ENCODE measurements at places on chromosomes 7 and 10. TPM values are rescaled to one million over a fixed set of nuclear protein-coding genes. Genes with fewer than 3 reads are reported as not detected.

- H3K4me1 ChIP-seq: peaks cover 3% of the 10 kb centered on the region
- H3K36me3 ChIP-seq: no peaks in the 10 kb centered on the region
- H3K27me3 ChIP-seq: no peaks in the 10 kb centered on the region
- DNase-seq: no peak
These were observed 38.0 kb upstream of the RTKN2 start for GRCh38 chr10:62306663-62307062.

DNA sequence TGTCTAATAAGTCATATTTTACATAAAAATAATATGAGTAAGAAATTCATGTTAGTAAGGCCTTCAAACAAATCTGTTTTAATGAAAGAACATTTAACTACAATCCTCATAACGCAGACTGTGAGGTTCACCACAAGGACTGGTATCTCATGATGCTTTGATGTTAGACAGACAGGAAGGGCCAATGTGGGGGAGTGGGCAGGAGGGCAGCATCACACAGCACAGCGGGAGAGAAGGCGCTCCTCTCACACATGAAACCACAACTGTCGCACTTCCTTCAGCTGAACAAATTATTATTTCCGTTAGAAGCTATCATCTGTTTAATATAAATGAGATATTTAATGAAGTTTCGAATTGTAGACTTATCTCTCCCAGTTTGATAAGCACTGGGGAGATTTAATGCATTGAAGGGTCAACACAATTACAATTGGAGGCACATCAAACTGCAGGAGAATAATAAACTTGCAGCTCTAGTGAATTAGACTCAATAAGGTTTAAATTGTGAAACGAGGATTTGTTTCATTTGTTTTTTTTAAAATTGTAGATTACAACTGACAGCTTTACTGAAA, 466.1 kb downstream of the PARD3 start:
- no peaks in the 10 kb centered on the region for H3K27me3 ChIP-seq
- no peak overlapping the region for H3K27ac ChIP-seq

Gene CABCOCO1
- total RNA-seq: 0.14 TPM

DNA sequence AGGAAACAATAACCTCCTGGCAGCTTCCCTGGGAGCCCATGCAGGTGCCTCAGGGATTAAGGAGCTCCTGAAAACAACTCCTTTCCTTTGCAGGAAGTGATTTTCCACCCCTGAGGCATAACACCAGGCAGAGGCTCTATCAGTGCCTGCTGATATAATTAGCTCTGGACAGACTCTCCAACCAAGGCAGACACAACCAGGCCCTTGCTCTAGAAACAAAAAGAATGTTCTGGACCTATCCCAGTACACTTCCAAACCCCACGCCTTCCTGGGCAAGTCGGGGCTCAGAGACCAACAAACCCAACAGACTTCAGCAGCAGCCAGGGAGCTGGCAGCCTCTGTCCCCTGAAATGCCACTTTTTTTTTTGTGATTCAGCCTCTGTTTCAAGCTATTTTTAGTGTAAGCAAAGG, 247.1 kb downstream of the KCNMA1 start:
- no peaks in the 10 kb centered on the region for H3K4me1 ChIP-seq
- no peak overlapping the region for H3K27ac ChIP-seq
- no peak overlapping the region for H3K4me3 ChIP-seq

DNA sequence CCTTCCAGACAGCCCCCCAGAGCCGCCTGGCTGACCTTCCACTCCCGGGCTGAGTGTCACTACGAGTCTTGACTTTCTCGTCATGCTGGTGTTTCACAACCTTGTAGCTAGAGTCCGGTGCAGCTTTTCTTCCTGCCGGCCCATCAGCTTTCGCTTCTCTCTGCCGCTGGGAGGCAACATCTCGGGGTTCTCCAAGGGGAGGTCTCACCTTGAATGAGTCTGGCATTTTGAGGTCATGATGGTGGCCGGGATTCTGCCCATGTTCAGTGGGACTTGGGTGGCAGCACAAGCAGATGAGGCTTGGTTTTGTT, 285.2 kb downstream of the CAMK1D start:
- no peak for DNase-seq
- H3K27me3 ChIP-seq: no peaks in the 10 kb centered on the region
- peaks cover 61% of the 10 kb centered on the region for H3K4me1 ChIP-seq
- H3K36me3 ChIP-seq: peaks cover 3% of the 10 kb centered on the region
- no peak overlapping the region for H3K4me3 ChIP-seq
- H3K27ac ChIP-seq: no peak overlapping the region

Gene CALCR
- 0.05 TPM for total RNA-seq

Data from thymus (tissue), 14 donors.